Esophagus squamous epithelium (tissue), 5 donors: ENCODE measurements at places on chromosomes 2 and 18.

DNA sequence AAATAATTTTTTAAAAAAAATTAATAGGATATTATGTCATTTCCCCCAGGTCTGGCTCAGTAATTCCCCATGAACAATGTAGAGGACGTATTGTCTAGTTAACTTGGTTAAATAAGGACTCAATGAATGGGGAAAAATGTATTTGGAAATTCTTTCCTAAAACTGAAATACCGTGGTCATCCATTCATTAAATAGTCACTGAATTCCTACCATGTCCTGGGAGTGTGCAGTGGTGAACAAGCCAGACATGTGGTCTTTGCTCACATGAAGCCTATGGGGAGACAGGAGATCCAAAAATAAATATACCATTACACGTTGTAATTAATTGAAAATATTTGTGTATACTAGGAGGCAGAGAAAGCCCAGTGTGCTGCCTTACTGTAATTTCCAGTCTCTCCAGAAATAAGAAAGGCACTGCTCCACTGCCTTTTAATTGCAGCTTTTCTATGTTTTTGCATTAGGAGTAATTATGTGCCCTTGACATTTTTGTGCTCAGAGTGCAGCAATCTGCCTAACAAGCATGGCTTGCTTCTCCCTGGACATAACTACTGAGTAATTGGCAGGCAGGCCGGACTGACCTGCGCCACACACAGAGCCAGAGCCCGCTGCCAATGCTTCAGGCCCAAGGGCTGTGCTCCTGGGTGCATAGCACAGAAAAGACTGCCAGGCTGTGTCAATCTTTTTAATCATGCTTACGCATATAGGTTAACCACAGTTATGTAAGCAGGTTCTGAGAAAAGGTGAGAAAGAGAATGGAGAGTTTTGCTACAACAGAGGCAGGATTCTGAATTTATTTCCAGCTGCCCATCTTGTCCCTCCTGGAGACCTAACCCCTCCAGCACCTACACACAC is 22.2 kb upstream of the TTC39C start:
- peaks cover 15% of the 10 kb centered on the region for H3K4me1 ChIP-seq
- no peak for DNase-seq

- no peaks in the 10 kb centered on the region for H3K27me3 ChIP-seq
- H3K27ac ChIP-seq: no peak overlapping the region
- H3K4me1 ChIP-seq: no peaks in the 10 kb centered on the region
- no peak for DNase-seq
- H3K36me3 ChIP-seq: no peaks in the 10 kb centered on the region
- H3K4me3 ChIP-seq: no peak overlapping the region
These were observed 106.2 kb downstream of the SPOPL start for GRCh38 chr2:138607746-138608145.

DNA sequence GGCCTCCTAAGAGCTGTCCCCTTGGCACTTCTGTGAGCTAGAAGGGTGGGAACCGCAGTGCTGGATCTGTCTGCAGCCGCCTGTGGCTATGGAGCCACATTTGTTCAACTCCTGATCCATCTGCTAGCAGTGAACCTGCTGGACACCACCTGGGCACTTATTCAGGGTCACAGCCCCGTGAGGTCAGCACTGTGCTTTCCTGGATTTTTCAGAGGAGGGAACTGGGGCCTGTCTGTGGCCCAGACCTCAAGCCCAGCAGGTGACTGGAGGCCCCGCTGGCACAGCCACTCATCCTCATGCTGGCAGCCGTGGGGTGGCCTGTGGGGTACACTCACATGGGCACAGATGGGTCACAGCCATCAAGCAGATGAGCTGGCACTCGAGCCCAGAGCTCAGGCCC is 155.3 kb downstream of the TFCP2L1 start:
- H3K27me3 ChIP-seq: no peaks in the 10 kb centered on the region
- H3K27ac ChIP-seq: peak overlapping the region; percentile 74
- DNase-seq: no peak
- H3K36me3 ChIP-seq: no peaks in the 10 kb centered on the region
- H3K4me3 ChIP-seq: no peak overlapping the region

DNA sequence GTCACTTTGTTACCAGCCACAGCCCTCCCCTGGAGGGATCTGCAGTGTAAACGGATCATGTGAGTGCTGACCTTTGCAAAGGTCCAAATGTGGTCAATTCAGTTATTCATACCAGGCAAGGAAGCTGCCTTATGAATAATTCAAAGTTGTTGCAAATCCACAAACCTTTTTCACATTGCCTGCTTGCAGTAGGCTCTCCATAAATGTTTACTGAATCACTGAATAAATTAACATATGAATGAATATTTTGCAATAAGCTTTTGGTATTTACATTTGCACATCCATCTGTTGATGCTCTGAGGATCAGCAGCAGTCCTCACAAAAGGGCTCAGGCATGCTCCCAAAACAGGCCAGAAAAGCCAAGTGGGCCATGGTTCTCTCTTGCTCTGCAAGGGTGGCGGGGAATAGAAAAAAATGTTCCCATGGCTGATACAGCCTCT is 156.8 kb downstream of the VAPA start:
- H3K27ac ChIP-seq: no peak overlapping the region
- H3K27me3 ChIP-seq: no peaks in the 10 kb centered on the region
- DNase-seq: no peak
- no peaks in the 10 kb centered on the region for H3K4me1 ChIP-seq
- no peaks in the 10 kb centered on the region for H3K36me3 ChIP-seq
- H3K4me3 ChIP-seq: no peak overlapping the region

DNA sequence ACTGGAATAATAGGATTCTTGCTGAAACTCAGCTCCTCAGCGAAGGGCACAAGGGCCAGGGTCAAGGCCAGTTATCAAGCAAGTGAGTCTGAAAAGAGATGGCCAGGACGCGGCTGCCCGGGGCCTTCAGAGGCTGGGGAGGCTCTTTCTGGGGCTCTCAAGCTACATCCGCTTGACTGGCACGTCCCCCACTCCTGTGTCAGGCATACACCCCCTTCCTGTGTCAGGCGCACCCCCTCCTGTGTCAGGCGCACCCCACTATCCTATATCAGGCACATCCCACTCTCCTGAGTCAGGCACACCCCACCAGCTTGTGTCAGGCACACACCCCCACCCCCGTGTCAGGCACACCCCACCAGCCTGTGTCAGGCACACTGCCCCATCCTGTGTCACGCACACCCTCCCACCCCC is 91.8 kb downstream of the TPO start:
- H3K4me1 ChIP-seq: no peaks in the 10 kb centered on the region
- H3K36me3 ChIP-seq: no peaks in the 10 kb centered on the region
- H3K4me3 ChIP-seq: no peak overlapping the region
- no peaks in the 10 kb centered on the region for H3K27me3 ChIP-seq
- H3K27ac ChIP-seq: no peak overlapping the region
- no peak for DNase-seq

GRCh38 chr2:54589340-54590215 is 133.5 kb downstream of the SPTBN1 start:
- H3K36me3 ChIP-seq: no peaks in the 10 kb centered on the region
- H3K4me3 ChIP-seq: no peak overlapping the region
- peak overlapping the region; percentile 45 for H3K27ac ChIP-seq
- no peaks in the 10 kb centered on the region for H3K27me3 ChIP-seq
- DNase-seq: no peak
- peaks cover 35% of the 10 kb centered on the region for H3K4me1 ChIP-seq

DNA sequence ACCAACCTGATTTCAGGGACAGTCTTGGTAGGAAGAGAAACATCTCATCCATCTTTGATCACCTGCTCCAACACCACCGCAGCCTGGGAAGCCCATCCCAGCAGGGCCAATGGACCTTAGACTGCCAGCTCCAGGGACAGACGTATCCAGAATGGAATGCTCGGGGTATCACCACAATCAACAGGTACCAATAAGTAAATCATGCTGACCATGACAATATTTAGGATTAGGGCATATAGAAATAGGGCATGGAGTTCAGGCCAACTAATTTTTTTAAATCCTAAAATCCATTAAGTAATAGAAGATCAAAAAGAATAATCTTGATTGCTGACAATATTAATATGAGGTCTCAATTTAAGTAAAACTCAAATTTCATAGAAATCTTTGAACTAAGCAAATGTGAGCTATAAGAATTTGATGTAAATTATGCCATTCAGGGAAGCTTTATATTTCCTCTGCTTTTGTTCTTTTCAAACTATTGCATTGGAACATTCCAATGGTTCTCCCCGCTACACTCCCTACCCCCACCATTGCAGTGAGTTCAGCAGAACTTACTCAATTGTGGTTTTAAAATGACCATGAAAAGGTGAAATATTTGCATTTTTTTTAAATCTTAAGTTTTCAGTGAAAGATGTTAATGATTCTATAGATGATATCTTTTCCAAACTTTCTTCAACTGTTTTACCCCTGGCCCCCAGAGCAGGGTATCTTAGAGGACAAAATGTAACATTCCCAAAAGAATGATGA is 138.6 kb downstream of the DNER start:
- no peak for DNase-seq
- no peaks in the 10 kb centered on the region for H3K4me1 ChIP-seq
- H3K36me3 ChIP-seq: no peaks in the 10 kb centered on the region
- no peak overlapping the region for H3K27ac ChIP-seq
- H3K27me3 ChIP-seq: no peaks in the 10 kb centered on the region

- no peak for DNase-seq
- no peak overlapping the region for H3K4me3 ChIP-seq
- H3K36me3 ChIP-seq: no peaks in the 10 kb centered on the region
These were observed 150.2 kb downstream of the CCDC85A start for GRCh38 chr2:56333812-56334485.

DNA sequence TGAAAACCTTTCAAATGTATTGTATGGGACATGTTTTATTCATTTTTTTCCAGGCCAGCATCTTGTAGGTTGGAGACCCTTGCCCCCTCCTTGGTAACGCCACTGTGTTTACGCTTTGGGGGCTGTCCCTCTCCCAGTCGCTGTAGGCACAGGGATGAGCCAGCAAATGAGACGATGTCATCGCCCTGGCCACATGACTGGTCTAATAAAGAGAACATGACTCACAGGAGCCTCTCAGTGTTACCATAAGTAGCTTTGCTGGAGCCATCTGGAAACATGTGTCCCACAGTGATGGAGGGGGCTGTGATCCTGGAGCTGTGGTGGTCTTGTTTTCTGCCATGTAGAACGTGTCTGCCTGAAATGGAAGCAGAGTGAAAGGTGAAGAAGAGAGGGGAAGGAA is 78.9 kb downstream of the CD8B2 start:
- no peak overlapping the region for H3K27ac ChIP-seq
- H3K4me3 ChIP-seq: no peak overlapping the region
- H3K27me3 ChIP-seq: no peaks in the 10 kb centered on the region
- peaks cover 4% of the 10 kb centered on the region for H3K4me1 ChIP-seq
- no peaks in the 10 kb centered on the region for H3K36me3 ChIP-seq
- no peak for DNase-seq

- H3K4me3 ChIP-seq: no peak overlapping the region
- no peaks in the 10 kb centered on the region for H3K36me3 ChIP-seq
These were observed 19.8 kb downstream of the MAP4K4 start for GRCh38 chr2:101717071-101717845.

DNA sequence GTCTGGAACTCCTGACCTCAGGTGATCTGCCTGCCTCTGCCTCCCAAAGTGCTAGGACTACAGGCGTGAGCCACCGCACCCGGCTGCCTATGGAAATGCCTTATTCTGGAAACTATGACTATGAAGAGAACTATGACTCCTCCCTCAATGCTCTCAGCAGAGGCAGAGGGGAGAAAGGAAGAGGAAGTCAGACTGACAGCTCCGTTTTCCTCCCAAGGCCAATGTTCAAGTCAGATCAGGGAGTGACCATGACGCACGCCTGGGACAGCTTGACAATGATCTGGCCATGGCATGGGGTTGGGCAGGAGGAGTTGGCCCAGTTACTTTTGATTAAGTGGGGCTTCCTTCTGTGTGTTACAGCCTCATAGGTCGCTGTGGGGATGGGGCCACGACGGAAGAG is 44.3 kb upstream of the MRPL33 start:
- no peak overlapping the region for H3K4me3 ChIP-seq
- peaks cover 35% of the 10 kb centered on the region for H3K4me1 ChIP-seq
- peak overlapping the region; percentile 6 for H3K27ac ChIP-seq
- no peaks in the 10 kb centered on the region for H3K27me3 ChIP-seq
- H3K36me3 ChIP-seq: no peaks in the 10 kb centered on the region

GRCh38 chr2:120833127-120833675 is 97.5 kb downstream of the GLI2 start:
- H3K27ac ChIP-seq: no peak overlapping the region
- H3K4me3 ChIP-seq: no peak overlapping the region
- no peaks in the 10 kb centered on the region for H3K36me3 ChIP-seq
- no peak for DNase-seq
- no peaks in the 10 kb centered on the region for H3K27me3 ChIP-seq

GRCh38 chr2:194343167-194343566 is 1313.9 kb upstream of the SLC39A10 start:
- no peak for DNase-seq
- no peak overlapping the region for H3K27ac ChIP-seq
- no peaks in the 10 kb centered on the region for H3K27me3 ChIP-seq
- H3K4me1 ChIP-seq: no peaks in the 10 kb centered on the region
- H3K36me3 ChIP-seq: no peaks in the 10 kb centered on the region

GRCh38 chr2:135874777-135875365 is 1.4 kb downstream of the MCM6 start:
- peaks cover 29% of the 10 kb centered on the region for H3K4me1 ChIP-seq
- DNase-seq: no peak
- H3K27ac ChIP-seq: no peak overlapping the region
- H3K27me3 ChIP-seq: no peaks in the 10 kb centered on the region

- peaks cover 19% of the 10 kb centered on the region for H3K4me1 ChIP-seq
- H3K27ac ChIP-seq: peak overlapping the region; percentile 71
- H3K27me3 ChIP-seq: no peaks in the 10 kb centered on the region
These were observed 9.9 kb downstream of the FHL2 start for GRCh38 chr2:105388971-105389381.

GRCh38 chr2:173238831-173239230 is 115.8 kb upstream of the CDCA7 start:
- H3K27me3 ChIP-seq: no peaks in the 10 kb centered on the region
- H3K4me3 ChIP-seq: no peak overlapping the region
- H3K27ac ChIP-seq: no peak overlapping the region
- peaks cover 58% of the 10 kb centered on the region for H3K36me3 ChIP-seq

DNA sequence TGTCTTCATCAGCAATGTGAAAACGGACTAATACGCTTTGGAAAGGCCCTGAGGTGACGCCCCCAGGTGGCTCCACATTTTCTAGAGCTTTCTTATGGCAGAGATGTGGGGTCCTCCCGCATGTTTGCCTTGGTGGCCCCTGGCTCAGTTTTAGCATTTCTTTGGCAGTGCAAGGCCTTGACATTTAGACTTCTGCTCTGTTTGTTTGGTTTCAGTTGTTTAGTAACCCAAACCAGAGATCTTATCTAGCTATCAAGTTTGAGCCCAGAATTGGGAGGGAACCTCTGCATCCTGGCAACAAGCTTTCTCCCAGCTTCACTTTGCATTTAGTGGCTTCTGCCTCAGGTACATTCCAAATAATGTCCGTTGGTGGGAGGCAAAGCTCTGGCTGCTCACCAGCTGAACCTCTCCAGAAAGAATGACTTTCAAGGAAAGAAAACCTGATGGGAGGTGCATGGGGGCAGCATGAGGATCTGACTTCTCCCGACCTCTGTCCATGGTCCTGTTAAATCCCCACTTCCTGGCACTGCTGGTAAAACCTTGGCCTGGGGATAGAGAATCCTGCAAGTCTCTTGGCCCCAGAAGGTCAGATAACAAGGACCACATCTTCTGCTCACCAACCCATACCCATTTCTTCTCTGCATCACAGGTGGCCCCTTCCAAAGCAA is 12.0 kb upstream of the MBP start:
- H3K27me3 ChIP-seq: no peaks in the 10 kb centered on the region
- no peak overlapping the region for H3K4me3 ChIP-seq
- no peaks in the 10 kb centered on the region for H3K36me3 ChIP-seq
- H3K4me1 ChIP-seq: no peaks in the 10 kb centered on the region

GRCh38 chr2:159199761-159200465 is 86.6 kb downstream of the WDSUB1 start:
- no peaks in the 10 kb centered on the region for H3K36me3 ChIP-seq
- no peak overlapping the region for H3K4me3 ChIP-seq
- no peak for DNase-seq
- peaks cover 8% of the 10 kb centered on the region for H3K4me1 ChIP-seq
- no peaks in the 10 kb centered on the region for H3K27me3 ChIP-seq
